ENCODE measurements at places on chromosomes 7 and 10.

- DNase-seq = no peak
These were observed 142.5 kb downstream of the DNAJB6 start for GRCh38 chr7:157479326-157479725.

DNA sequence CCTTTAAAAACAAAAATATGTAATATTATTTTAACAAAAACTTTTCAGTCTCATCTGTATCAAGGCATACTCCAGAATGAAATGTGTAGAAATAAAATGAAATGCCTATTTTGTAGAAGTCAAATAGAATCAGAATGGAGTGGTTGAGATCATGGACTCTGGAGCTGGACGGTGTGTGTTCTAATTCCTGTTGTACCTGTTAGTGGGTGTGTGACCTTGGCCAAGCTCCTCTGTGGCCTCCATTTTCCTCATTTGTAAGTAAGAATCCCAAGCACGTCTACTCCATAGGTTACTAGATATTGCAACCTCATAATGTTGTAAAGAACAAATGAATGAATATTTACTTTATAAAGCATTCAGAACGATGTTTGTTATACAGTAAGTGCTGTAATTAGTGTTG lies 74.9 kb downstream of the HDAC9 start:
- DNase-seq = no peak

DNA sequence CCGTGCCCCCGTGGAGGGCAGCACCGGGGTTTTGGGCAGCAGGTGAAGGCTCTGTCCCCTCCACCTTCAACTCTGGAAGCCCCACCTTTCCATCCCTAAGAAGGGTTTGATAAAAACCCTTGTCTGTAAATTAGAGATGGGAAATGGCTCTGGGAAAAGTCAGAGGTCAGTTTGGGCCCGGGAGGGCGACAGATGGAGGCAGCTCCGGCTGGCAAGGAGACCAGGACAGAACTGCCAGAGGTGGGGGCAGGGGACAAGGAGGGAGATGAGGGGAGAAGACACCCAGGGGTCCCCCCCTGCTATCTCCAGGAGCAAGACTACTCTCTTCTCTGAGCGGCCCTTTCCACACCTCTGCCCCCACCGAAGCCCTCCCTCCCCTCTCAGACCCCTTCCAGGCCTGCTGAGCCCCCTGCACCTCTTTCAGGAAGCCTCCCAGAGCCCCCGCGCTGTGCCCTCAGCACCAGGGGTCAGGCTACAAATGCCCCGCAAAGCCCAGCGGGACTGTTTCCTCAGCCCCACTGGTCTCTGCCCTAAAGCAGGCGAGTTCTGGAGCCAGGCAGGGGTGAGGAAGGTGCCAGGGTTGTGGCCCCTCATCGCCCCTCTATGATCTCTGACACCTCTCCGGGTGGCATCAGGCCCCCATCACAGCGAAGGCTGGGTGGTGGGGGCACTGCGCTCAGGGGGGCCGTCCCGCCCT lies 980 bp upstream of the SH2B2 start:
- no peak for DNase-seq

GRCh38 chr10:116254422-116255155 lies 18.4 kb downstream of the GFRA1 start:
- DNase-seq = no peak

DNA sequence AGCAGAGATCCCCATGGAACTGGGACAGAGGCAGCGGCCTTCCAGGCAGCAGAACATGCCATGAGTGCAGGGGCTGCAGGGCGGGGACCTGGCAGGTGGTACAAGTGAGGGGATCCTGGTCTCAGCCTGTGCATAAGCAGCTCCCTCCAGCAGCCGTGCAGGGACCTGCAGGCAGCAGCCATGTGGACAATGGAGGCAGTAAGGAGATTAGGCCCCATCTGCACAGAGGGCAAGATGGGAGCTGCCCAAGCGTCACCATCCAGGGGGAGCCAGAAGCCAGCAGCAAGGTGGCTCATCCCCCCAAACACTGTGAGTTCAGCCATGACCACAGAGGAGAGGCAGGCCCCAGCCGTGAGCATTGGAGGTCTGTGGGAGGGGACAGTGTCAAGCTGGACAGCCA lies 3.1 kb downstream of the DDC start:
- DNase-seq = no peak

DNA sequence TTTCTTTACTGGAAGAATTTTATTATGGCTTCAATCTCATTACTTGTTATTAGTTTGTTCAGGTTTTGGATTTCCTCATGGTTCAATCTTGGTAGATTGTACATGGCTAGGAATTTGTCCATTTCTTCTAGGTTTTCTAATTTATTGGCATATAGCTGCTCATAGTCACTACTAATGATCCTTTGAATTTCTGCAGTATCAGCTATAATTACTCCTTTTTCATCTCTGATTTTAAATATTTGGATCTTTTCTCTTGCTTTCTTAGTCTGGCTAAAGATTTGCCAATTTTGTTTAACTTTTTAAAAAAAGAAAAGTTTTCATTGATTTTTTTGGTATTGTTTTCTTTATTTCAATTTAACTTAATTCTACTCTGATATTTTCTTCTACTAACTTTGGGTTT lies 59.2 kb downstream of the SLC13A1 start:
- no peak for DNase-seq

DNA sequence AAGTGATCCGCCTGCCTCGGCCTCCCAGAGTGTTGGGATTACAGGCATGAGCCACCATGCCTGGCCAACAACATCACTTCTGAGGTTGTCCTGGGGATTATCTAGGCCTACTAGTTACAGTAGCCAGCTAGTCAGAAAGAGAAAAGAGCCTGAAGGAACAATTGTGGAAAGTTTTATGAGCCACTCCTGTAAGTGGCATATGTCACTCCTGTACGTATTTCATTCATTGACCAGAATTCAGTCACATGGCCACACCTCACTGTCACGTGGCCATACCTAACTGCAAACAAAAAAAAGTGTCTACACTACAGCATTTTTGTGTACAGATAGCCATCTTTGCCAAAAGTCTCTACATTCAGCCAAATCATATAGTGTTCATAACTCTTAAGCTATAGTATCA lies 85.7 kb downstream of the ANKIB1 start:
- DNase-seq = no peak

- DNase-seq = peak; percentile 21
These were observed 1.4 kb downstream of the KBTBD2 start for GRCh38 chr7:32890010-32890792.

GRCh38 chr10:48255722-48256121 lies 18.8 kb downstream of the FRMPD2 start:
- no peak for DNase-seq

GRCh38 chr10:131891196-131891928 lies 9.4 kb upstream of the PPP2R2D start:
- no peak for DNase-seq

DNA sequence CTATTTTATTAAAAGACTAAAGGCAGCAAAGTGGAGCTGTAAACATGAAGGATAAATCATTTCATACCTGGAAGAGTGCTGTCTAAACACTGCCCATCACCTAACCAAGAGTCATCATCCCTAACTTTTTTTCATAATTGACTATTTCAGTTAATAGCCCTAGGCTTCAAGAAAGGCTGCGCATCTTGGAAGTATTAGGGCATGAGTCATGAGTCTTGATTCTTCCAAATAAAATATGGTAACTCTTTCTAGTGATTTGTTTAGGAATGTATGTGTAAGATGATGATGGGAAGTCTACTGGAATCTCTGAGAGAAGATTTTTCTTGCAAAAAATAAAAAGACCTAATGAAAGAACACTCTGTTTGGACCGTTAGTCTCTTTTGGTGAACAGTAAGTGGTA lies 207.7 kb upstream of the AHR start:
- no peak for DNase-seq

DNA sequence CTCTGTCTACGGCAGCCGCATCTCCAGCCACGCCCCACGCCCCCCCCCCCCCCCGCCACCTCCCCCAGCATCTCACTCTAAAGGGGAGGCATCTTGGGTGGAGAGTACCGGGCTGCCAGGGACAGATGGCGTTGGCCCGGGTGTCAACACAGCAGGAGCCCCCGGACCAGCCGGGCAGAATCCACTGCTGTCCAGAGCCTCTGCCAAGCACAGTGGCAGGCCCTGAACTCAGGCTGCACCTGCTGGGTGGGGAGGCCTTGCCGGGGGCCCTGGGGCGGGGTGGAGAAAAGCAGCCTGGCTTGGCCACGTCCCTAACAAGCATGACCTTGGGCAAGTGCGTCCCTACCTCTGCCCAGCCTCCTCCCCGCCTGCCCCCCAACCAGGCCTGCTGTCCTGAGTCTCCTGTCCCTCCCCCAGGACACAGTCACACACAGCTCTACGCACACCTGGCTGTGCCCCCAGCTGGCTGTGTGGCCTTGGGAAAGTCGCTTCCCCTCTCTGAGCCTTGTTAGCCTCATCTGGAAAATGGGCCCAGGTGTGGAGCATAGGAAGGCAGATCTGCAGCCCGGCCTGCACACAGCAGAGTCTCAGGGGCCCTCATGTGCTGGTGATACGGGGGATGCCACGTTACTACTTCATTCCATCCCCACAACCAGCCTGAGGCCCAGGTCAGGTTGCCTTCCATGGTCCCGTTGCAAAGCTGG lies 45.2 kb downstream of the MICALL2 start:
- DNase-seq = no peak

DNA sequence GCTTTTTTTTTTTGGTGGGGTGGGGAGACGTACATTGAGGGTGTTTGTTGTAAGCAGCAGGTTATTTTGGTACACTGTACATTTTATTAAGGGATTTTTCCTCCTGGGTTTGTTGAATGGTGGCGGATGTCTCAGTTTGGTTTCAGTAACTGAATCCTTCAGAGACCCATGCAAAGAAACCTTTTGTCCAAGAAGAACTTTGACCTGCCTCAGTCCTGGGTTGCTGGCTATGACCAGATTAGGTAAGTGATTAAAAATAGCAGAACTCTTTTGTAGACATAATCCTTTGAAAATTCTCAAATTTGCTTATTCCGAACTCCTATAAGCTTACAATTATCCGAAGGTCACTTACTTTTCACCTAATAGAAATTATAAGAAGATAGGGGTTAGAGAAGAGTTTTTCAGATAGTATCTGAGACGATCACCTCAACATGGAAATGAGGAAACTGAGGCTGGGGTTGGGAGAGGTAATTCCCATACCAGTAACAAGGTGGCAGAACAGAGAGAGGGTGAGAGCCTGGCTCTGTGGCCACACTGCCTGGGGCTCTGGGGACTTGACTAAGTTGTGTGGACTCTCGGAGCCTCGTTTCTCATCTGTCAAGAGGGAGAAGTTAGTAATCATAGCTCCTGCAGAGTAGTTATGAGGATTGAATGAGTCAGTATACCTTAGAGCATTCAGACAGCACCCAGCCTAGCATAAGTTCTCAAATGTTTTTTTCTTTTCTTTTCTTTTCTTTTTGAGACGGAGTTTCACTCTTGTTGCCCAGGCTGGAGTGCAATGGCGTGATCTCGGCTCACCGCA lies 87.4 kb downstream of the CCNY start:
- DNase-seq = no peak
